Stimulated activated CD4-positive, alpha-beta T cell treated with anti-CD3 and anti-CD28 coated beads, TNF-alpha, amount 100 ng/mL, for 48 hours (primary cell): ENCODE measurements at places on chromosomes 3 and 15.

DNA sequence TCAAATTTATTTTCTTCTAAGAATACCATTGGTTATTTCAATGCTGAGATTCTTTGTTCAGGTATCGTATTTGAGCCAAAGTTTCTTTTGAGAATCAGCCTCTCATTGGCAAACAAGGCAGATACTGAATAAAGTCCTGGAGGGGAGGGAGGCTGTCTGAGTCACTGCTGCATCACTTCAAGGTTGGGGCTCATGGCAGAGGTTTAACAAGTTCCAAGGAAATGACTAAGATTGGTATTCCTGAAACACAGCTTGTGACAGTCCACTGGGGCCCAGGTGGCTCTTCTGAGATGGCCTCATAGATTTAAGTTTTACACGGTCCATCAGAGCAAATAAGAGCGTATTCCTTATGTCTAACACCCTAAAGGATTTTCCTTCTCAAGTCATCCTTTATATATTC, 213.8 kb upstream of the STAC start:
- DNase-seq: no peak

DNA sequence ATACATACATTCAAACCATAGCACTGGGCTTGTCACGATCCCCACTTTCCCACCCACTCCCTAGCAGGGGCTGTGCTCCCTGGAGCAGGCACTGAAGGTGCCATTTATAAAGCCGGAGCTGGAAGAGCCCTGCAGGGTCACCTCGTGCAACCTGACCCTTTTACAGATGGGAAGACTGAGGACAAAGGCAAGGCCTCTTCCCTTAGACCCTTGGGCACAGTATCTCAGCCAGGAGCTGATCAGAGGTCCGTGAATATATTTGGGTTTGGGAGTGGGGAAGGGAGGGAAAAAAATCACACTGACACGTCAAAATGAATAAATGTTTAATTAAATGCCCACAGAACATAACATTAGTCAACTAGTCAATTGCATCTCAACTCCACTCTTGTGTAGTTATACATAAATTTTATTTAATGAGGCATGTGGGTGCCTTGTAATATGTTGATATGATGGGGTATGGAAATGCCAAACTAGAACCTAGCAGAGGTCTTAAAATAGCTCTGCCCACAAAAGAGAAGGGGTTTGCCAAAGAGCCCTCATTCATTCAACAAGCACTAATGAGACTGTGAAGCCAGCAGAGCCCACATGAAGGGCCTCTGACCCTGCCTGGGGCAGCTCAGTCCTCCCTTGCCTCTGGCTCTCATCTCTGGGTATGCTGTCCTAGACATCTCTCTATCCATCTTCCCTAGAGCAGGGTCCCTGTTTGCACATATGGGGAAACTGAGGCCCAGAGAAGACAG, 119.4 kb downstream of the NUP210 start:
- no peak for DNase-seq

- peak; percentile 60 for DNase-seq
These were observed 35.6 kb downstream of the DAPK2 start for GRCh38 chr15:64010719-64011118.

- no peak for DNase-seq
These were observed 25.7 kb downstream of the TKT start for GRCh38 chr3:53230041-53230621.

- no peak for DNase-seq
These were observed 19.6 kb upstream of the NSMCE3 start for GRCh38 chr15:29289173-29289572.

DNA sequence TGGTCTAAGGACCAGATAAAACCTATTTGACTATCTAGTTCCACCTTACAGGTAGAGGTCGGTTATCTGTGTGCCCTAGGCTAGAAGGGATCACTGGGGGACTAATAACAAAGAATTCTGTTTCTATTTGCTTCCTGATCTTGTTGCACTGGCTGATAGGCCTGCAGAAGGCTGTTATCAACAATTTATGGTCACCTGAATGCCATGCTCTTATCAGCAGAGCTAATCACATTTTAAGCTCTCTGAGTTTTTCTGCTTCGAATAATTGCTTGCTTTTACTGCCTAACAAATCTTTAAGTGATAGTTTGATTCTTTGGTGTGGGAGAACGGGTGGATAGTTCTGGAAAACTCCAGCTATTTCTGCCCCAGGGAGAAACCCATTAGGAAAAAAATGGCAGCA, 263.1 kb downstream of the PDZRN3 start:
- no peak for DNase-seq

- DNase-seq: no peak
These were observed 1294.1 kb downstream of the NSUN3 start for GRCh38 chr3:95356764-95357501.

GRCh38 chr3:102571720-102572384, 137.0 kb downstream of the ZPLD1 start:
- no peak for DNase-seq

- DNase-seq: no peak
These were observed 1.4 kb downstream of the SLTM start for GRCh38 chr15:58931987-58932588.

DNA sequence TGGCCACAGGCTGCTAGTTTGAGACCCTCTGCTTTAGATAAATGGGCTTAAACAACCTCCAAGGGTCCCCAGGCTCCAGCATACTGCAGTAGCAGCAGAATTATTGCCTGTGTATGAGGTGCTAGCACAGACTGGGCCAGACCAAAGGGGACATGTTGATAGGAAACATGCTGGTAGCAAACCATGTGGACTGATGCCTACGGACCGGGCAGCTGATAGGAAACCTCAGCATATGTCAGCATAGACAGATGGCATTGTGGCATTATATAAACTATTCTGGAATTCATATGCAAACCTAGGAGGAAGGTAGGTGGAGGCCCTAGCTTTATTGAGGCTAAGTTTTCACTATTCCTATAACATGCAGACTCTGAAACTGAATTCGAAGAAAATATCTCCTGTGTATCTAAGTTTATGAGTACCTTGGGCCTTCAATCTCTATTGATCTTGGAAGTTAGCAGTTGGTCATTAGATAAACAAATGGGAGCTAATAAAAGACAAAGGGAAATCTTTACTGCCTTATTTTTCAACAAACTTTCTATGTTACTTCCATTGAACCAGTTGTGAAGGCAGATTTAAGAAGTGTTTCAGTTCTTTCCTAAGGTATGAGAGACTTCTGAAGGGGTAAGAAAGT, 1.7 kb upstream of the HGD start:
- DNase-seq: no peak

- no peak for DNase-seq
These were observed 77.6 kb downstream of the DAPK2 start for GRCh38 chr15:63968700-63969099.

DNA sequence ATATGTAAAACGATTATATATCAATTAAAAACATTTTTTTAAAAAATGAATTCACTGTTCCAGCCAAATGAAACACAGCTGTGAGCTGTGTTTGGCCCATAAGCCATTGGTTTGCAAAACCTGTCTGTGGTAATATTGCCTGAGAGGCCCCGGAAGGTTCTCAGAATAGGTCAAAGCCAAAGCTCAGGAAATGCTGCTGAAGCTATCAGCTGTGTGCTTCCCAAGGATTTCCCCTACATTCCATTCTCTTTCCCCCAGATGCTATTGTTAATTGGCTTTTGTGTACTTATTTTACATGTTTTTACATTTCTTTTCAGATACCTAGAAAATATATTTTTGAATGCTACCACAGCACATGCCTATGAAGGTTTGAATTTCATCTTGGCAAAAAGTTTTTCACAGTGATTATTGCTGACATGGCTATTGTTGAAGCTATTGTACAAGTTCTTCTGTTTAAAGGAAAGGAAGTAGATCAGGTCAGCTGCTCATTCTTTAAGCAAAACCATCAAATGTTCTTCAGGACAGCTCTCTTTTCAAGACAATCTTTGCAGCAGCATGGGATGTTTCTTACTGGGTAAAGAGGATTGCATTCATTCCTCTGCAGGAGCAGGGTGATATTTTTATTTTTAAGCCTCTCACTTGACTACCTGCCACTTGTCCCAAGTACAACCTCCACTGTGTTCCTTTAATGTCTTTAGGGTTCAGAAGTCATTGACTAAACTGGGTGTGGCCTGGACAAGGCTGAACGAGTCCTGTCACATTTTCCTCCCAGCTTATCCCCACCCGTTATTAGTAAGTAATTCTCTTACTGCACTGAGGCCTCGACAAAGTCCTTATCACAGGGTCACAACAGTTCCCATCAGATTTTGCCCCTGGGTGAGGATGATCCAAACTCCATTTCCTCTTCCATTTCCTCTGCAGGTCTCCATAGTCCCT, 26.3 kb upstream of the BNC1 start:
- no peak for DNase-seq

GRCh38 chr15:66147440-66147839, 106.1 kb downstream of the MEGF11 start:
- DNase-seq: no peak

DNA sequence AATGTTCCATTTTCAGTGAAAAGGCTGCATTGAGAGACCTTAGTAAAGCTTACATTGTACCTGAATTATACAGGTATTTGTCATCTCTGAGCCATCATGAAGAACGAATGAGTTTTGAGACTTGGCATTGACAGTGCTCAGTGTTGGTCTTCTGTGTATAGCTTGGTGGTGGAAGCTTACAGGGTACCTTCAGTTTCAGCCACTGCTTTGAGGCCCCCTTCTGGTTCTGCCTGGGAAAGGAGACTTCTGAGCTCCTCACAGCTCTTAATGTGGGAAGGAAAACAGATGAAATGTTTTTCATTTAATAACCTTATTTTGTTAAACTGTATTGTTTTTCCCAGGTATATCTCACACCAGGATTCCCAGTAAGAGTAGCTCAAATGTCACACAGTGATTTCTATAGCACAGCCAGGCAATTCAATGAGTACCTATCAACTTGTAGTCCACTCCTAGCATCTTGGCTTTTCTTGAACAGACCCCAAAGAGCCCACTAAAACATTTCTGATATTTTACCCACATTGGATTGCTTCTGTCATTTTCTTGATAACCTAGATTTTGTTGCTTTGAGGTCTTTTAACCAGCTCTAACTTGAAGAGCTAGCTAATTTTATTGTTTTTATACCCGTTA, 5.6 kb downstream of the SERPINI1 start:
- DNase-seq: peak; percentile 3

DNA sequence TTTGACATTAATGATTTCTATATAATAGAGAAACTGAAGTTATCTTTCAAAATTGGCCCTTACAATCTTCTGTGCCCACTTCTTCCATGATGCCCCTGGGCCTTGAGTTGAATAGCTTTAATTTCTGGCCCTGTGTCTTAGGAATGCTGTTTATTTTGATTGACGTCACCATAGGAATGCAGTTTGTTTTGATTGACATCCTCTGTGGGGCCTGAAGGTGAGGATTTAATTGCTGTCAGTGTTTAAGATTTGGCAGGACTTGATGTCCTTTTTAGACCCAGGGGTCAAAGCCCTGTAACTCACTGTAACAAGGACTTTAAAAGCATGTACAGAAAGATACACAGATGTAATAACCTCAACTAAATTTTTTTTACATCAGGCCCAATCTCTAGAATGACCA, 83.3 kb downstream of the GLDN start:
- no peak for DNase-seq

GRCh38 chr3:146178006-146178689, 17.2 kb upstream of the PLOD2 start:
- DNase-seq: no peak
